ENCODE measurements at places on chromosomes 6 and 20. TPM values are rescaled to one million over a fixed set of nuclear protein-coding genes. Genes with fewer than 3 reads are reported as not detected.
A peak's percentile ranks its signal among the peaks of the same experiment; 100 is the strongest.

The SCUBE3 gene
- polyA plus RNA-seq: 44.7 TPM

The TMEM30A gene
- polyA plus RNA-seq: 104 TPM

The TFEB gene
- 9.4 TPM for polyA plus RNA-seq

GRCh38 chr6:133241086-133241900 lies at the start of gene EYA4:
TSS of gene EYA4 (plus strand) at chr6:133241357. CDS start at chr6:133274781, 33,424 bp downstream.
- peak; percentile 42 for DNase-seq

- DNase-seq: no peak
Observed at GRCh38 chr6:166589337-166589731, 2.9 kb upstream of the RAMACL start.

DNA sequence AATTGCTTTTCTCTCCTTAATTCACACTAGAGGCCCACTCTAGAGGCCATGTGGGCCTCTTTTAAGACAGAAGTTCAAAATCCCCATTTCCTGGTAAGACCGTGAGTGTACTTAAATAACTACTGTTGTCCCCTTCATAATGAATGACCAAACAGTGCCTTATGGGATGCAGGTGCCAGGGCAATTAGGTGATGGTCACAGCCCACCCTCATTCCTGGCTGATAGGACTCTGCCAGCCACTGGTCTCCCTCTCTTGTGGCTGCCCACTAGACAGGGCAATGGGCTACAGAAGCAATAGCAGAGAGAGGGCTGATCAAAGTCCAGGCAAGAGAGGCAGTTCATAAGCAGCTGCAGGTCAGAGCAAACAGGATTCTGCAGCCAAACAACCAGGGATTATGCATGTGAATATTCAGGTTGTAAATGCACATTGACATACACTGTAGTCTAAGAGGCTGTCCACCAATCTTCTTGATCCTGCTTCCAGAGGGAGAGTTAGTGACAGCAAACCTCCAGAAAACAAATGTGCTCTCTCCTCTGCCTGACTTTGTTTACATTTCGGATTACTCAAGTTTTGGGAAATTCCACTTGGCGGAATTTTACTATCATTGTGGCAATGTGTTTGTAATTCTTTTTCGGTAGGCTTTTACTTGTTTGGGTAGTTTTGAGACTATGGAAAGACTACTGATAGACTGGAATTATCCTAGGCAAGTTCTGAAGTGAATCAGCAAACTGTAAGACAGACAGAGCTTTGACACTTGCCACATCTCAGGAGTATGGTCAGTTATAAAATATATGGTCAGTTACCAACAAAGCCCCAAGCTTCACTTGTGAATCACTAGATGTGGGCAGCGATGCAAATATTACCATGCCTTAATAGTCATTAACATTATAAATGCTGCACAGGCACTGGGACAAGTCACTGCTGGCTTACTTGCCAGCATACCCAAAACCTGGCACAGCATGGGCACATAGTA lies 12.8 kb downstream of the PTPRK start:
- no peak for DNase-seq

GRCh38 chr20:34940081-34940481 lies 15.5 kb downstream of the GSS start:
- no peak for DNase-seq

DNA sequence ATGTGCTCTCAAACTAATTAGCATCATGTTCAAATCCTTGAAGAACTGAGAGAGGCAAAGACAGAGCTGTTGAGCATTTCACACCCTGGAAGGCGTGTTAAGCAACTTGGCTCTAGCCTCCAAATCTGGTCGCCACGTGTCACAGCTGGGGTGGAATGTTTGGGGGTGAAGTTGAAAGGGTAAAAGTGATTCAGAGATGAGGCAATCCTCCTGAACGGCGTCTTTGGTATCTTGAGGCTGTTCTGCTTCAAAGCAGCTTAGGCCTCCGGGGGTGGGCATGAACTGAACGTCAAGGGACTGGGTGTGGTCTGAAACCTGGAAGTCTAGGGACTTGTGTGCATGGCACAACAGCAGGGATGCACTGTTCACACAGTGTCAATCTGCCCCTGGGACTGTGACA lies 62.3 kb downstream of the TRAM2 start:
- DNase-seq: no peak

GRCh38 chr20:44026647-44027342 lies 112.1 kb downstream of the TOX2 start:
- no peak for DNase-seq

DNA sequence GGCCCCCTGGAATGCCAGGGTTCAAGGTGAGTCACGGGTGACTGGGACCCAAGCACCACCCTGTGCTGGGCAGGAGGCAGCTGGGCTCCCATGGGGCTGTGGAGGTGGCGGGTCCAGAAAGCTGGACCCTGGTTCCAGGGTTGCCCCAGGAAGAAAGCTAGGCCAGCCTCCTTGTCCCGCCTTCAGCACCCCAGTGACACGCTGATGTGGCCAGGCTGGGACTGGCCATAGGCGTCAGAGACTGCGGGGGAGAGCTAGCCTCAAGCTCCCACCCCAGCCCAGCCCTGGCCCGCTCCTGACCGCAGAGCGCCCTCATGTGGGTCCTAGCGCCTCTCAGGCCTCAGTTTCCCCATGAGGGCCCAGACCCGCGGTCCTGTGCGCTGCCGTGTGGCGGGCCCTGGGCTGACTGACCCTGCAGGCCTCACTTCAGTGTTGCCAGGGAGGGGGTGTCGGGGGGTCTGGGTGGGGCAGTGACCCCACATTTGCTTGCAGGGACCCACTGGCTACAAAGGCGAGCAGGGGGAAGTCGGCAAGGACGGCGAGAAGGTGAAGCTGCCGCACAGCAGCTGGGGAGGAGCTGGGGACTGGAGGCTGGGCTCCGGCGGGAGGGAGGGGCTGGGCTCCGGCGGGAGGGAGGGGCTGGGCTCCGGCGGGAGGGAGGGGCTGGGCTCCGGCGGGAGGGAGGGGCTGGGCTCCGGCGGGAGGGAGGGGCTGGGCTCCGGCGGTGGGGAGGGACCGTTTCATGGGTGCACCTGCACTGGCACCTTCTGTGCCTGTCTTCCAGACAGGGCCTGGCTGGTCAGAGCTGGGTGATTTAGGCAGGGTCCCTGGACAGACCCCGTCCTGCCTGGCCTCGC lies 7.9 kb downstream of the COL9A3 start:
- DNase-seq: no peak

DNA sequence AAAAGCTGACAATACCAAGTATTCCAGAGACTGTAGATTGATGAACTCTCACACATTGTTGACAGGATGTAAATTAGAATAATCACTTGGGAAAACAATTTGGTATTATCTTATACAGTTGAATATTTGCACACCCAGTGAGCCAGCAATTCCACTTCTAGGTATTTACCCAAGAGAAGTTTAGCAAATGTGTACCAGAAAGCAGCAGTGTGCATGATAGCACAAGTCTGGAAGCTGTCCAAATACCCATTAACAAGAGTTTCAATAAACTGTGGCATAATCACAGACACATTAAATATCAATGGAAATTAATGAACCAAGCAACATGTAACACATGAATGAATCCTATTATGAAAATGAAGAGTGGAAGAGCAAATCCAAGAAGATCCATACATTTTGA lies 233.6 kb downstream of the TPBG start:
- no peak for DNase-seq

GRCh38 chr6:42226645-42227143 lies 9.0 kb upstream of the MRPS10 start:
- DNase-seq: no peak

Data from renal pelvis (tissue), 12 donors.